ENCODE measurements at places on chromosomes 16 and 17.
A peak's percentile ranks its signal among the peaks of the same experiment; 100 is the strongest.

GRCh38 chr16:87048038-87048729, 269.0 kb downstream of the C16orf95 start:
- DNase-seq, result no peak

GRCh38 chr17:57927048-57927723, 28.0 kb downstream of the CUEDC1 start:
- no peak for DNase-seq

- peak; percentile 13 for DNase-seq
Observed at GRCh38 chr17:60604686-60605334, 4.8 kb downstream of the PPM1D start.

DNA sequence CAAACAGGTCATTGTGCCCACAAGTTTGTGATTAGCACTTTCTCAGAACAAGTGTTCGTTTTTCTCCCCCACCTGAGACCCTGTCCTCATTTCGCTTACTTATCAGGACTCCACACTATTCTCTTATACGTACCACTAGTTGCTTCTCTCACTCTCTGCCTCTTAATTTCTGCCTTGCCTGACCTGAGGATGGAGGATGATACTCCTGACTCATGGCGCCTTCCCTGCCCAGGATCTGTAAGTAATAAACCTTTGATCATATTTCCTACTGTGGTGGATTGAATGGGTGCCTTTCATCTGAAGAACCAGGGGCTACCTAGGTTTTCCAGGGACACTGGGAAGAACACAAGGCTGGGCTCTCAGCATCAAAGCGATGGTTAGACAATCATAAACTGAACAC, 39.8 kb upstream of the BPTF start:
- no peak for DNase-seq

- DNase-seq, result no peak
Observed at GRCh38 chr17:5819396-5819795, 235.1 kb upstream of the NLRP1 start.

- no peak for DNase-seq
Observed at GRCh38 chr17:49637050-49637449, 40.8 kb downstream of the SPOP start.

GRCh38 chr17:27808628-27809027, 8.3 kb upstream of the NOS2 start:
- no peak for DNase-seq

DNA sequence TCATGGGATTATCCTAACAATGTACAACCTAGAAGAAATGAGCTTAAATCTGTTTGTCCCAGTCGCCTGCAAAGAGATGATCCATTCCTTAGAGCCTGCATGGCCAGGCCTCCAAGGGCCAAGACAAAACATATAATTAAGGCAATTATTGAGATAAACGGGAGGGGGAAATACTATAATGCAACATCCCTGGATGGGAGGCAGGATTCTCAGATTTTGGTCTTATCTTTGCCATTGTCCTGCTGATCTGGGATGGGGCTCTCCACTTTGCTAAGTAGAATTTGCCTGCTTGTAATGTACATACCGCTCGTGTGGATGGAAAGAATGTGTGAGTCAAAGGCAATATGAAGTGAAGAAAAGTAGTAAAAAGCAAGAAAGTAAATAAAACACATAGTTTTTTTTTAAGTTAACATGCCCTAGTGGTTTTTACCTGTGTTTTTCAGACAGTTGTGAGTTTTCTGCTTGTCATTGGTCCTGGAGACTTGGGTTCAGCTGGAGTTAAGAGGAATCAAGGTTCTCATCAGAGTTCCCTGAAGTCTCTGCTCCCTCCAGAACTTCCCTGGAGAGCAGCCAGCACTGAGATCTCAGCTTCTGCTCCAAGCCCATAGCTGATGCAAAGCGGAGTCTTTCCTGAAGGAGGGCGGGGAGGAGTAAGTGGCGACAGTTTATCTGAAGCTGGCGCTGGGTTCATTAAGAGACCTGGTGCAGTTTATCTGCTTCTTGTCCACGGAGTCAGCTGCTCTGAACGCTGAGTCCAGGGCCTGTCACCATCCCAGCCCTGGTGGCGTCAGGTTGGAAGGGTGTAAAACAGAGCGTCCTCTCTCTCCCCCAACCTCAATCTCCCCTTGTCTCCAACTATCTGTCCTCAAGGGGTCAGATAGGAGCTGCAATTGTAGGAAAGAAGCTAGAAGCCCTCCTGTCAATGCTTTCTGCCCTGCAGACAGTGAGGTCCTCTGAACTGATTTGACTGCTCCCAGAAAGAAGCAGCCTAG, 30.1 kb downstream of the HOXB1 start:
- DNase-seq, result no peak

GRCh38 chr16:85999778-86000177, 100.8 kb downstream of the IRF8 start:
- DNase-seq, result no peak

DNA sequence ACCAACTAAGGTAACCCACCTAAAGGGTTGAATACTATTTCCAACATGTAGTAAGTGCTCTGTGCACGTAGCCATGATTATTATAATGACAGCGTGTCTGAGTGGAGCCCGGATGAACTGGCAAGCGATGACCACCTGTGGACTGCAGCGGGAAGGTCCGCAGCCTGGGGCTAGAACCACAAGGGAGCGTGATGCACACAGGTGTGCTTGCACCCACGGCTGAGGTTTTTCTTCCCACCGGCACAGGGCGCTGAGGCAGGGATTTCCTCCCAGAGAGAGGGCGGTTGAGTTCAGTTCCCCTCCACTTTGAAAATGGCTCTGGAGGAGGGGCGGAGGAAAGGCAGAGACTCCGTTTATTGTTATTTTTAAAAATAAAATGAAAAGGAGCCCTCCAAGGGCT, 221.7 kb upstream of the HSBP1 start:
- DNase-seq, result no peak

DNA sequence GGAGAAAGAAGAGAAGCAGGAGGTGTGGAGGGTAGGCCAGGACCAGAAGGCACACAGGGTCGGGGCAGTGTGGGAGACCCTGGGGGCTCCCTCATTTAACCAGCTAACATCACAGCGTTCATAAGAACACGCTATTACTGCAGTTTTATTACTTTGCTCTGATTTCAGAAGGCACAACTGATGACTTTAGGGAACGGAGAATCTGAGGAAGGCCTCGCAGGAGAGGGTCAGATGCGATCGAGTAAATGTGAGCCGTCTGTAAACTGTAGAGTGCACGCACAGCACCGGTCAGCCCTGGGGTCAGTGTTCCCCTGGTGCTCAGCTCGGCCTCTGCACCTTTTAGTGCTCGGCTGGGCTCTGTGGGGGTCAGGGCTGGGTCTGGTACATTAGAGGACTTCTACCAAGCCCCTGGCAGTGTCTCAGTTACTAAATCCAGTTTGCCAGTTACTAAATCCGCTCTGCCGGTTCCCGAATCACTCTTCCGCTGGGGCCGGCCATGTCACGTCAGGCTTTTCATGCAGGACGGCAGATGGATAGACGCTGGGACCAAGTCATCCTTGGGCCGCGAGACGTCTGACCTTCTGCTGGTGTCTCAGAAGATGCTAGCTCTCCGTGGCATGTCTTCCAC, 325.9 kb downstream of the SEC14L1 start:
- no peak for DNase-seq

GRCh38 chr17:2906901-2907300, 110.7 kb downstream of the RAP1GAP2 start:
- no peak for DNase-seq

- peak; percentile 23 for DNase-seq
Observed at GRCh38 chr17:18064053-18064452, 23.7 kb upstream of the DRG2 start.

- no peak for DNase-seq
Observed at GRCh38 chr17:60391471-60392041, 377 bp downstream of the USP32 start.

- no peak for DNase-seq
Observed at GRCh38 chr16:64421515-64421914, 700.3 kb downstream of the CDH11 start.

DNA sequence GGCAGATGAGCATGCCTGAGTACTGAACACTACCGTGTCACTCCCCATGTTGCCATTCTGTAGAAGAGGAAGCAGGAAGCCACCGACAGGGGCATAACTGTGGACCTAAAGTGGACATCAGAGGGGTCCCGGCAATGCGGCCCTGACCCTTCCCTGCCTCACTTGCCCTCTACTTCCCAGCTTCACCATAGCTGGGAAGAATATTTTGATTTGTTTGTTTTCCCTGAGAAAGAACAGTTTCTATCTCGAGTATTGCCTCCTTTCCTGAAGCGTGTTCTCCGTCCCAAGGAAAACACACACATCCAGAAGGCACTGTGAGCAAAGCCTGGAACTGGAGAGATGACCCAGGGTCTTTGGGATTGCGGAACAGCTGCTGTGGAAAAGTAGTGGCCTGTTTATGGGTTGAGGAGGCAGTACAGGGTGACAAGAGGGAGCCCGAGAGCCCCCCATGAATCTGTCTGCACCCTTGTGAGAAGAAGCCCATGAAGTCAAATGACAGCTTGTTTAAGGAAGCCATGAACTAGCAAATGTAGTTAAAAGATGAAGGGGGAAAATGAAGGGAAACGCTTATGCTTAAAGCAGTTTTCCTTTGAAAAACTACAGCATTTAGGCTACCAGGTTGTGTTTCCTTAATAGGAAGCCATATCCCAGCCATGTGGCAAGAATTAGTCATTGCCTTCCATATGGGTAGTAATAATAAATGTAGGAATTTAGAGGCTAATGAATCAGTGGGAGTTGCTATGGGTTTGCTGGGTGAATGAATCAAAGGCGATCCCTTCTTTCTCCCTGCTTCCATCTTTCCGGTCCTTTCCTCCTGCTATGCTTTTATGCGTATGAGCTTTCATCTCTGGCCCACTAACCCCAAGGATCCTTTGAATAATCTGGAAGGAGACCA, 90.0 kb upstream of the TBX2 start:
- no peak for DNase-seq

Data from MV-4-11 (cell line).